ENCODE measurements at places on chromosomes 12 and 14.
A peak's percentile ranks its signal among the peaks of the same experiment; 100 is the strongest.

DNA sequence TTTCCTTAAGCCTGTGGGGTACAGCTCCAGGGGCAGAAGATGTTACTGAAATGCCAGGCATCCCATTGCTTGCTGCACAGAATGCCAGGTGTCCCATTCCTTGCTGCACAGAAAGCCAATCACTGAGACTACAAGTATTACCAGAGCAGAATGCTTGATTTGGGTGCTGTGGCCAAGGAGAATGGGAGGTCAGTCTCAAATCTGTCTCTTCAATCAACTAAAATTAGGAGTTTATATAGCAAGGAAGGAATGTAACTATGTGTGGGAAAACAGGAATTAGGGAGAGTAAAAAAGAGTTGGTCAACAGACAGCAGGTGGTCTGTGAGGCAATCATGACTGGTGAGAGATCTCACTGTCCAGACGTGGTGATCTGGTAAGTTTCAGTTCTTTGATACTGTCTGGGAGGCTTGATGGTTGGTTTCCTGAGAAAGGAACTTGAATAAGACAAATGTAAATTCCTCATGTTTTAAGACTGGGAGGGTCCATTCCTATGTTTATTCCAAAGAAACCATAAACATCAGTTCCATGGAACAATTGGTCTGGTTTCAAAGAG is 31.2 kb upstream of the VASH1 start:
- H3K36me3 ChIP-seq = no peaks in the 10 kb centered on the region
- no peak overlapping the region for H3K4me3 ChIP-seq
- no peak overlapping the region for H3K27ac ChIP-seq
- DNase-seq = no peak
- H3K4me1 ChIP-seq = no peaks in the 10 kb centered on the region

DNA sequence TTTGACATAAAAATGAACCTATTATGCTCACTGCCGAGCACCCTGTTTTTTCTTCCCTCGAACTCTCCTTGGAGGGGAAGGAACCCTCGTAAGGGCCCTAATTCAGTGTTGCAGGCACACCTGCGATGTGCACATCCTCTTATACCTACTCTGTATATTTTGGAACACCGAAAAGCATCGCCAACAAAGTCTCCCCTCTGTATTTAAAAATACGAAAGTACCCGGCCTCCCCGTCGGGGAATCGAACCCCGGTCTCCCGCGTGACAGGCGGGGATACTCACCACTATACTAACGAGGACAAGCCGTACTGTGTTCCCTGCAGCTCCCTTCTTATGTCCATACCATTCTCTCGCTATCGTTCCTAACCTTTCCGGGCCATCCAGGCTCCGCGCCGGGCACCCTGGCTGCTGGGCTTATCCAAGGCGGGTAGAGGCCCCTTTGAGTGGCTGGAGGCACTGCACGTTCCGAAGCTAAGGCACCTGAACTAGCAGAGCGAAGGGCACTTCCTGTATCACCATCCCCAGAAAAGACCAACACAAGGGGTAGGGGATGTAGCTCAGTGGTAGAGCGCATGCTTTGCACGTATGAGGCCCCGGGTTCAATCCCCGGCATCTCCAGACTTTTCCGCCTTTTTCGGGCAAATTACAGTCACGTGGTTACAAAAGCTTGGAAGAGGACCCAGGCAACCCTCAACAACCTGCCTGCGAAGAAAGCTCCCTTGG is 25.1 kb upstream of the UBC start:
- DNase-seq = peak; percentile 80
- H3K27me3 ChIP-seq = no peaks in the 10 kb centered on the region
- no peak overlapping the region for H3K4me3 ChIP-seq
- H3K27ac ChIP-seq = no peak overlapping the region
- H3K36me3 ChIP-seq = peaks cover 2% of the 10 kb centered on the region

- no peak overlapping the region for H3K4me3 ChIP-seq
- H3K36me3 ChIP-seq = no peaks in the 10 kb centered on the region
- DNase-seq = no peak
- H3K27me3 ChIP-seq = peaks cover 1% of the 10 kb centered on the region
- no peak overlapping the region for H3K27ac ChIP-seq
- no peaks in the 10 kb centered on the region for H3K4me1 ChIP-seq
Measured at GRCh38 chr14:29453045-29453444, 474.6 kb downstream of the PRKD1 start.

- DNase-seq = no peak
- peaks cover 7% of the 10 kb centered on the region for H3K4me1 ChIP-seq
- peak overlapping the region; percentile 50 for H3K4me3 ChIP-seq
- H3K27me3 ChIP-seq = peaks cover 12% of the 10 kb centered on the region
Measured at GRCh38 chr12:15494329-15495046, 172.2 kb downstream of the PTPRO start.

- H3K36me3 ChIP-seq = no peaks in the 10 kb centered on the region
- no peak overlapping the region for H3K27ac ChIP-seq
- H3K27me3 ChIP-seq = peaks cover 3% of the 10 kb centered on the region
- no peak overlapping the region for H3K4me3 ChIP-seq
- H3K4me1 ChIP-seq = peaks cover 2% of the 10 kb centered on the region
Measured at GRCh38 chr14:104298458-104298857, 160.1 kb downstream of the KIF26A start.

DNA sequence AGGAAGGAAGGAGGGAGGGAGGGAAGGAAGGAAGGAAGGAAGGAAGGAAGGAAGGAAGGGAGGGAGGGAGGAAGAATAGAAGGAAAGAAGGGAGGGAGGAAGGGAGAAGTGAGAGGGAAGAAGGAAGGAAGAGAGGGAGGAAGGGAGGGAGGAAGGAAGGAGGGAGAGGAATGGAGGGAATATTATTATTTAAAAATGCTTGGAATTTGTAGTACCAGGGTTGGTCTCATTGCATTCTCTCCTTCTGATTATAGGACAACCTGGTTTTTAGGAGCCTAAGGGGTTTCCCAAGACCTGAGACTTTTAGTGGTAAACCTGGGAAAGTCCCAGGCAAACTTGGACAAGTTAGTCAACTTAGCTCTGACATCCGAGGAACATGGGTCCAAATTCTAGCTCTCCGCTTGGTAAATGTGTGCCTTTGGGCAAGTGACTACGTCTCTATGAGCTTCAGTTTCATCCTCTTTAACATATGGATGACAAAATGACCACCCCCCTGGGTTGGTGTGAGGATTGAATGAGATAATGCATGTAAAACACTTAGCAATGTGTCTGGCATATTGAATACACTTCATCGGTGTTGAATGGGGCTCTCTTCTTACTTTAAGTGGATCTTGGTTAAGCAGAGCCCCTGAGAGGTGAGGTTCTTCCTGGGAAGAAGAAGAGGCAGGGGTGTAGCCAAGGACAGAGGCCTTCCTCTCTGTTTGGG is 690.7 kb upstream of the TBX3 start:
- H3K27me3 ChIP-seq = peaks cover 2% of the 10 kb centered on the region
- H3K4me3 ChIP-seq = no peak overlapping the region
- no peak for DNase-seq
- no peak overlapping the region for H3K27ac ChIP-seq

DNA sequence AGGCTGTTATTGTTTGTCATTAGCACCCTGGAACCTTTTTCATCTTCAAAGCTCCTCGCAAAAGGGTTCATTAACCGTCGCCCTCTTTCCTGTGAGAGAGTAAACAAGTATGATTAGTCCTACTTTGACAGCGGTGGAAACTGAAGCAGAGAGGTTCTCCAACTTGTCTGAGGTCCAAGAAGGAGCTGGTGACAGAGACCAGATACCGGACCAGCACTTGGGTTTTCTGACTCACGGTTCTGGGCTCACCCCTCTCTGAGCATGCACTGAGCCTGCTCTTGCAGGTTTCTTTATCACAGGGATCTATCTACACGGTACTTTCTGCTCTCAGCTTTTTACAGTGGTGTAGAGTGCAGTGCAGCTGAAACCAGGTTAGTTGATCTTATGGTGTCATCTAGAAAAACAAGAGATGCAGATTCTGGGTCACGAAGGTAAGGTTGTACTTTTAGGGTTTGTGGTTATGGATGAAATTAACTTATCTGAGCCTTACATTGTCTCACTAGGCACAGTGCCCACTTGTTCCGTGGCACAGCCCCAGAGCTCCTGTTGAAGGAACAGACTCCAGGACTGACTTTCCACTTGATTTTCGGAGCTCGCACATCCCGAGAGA is 62.1 kb downstream of the PPP2R5C start:
- peak overlapping the region; percentile 100 for H3K27ac ChIP-seq
- H3K27me3 ChIP-seq = no peaks in the 10 kb centered on the region
- peaks cover 55% of the 10 kb centered on the region for H3K4me1 ChIP-seq
- H3K36me3 ChIP-seq = peaks cover 12% of the 10 kb centered on the region
- DNase-seq = peak; percentile 49
- H3K4me3 ChIP-seq = peak overlapping the region; percentile 84

DNA sequence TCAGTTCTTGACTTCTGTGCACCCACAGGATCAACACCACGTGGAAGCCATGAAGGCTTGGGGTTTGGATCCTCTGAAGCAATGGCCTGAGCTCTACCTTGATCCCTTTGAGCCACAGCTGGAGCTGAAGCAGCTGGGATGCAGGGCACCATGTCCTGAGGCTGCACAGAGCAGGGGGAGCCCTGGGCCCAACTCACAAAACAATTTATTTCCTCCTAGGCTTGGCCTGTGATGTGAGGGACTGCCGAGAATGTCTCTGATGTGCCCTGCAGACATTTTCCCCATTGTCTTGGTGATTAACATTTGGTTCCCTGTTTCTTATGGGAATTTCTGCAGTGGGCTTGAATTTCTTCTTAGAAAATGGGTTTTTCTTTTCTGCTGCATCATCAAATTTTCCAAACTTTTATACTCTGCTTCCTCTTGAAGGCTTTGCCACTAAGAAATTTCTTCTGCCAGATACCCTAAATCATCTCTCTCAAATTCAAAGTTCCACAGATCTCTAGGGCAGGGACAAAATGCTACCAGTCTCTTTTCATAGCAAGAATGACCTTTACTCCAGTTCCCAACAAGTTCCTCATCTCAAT is 288.2 kb downstream of the CCDC59 start:
- no peaks in the 10 kb centered on the region for H3K4me1 ChIP-seq
- no peaks in the 10 kb centered on the region for H3K27me3 ChIP-seq
- no peak overlapping the region for H3K4me3 ChIP-seq
- no peak for DNase-seq

DNA sequence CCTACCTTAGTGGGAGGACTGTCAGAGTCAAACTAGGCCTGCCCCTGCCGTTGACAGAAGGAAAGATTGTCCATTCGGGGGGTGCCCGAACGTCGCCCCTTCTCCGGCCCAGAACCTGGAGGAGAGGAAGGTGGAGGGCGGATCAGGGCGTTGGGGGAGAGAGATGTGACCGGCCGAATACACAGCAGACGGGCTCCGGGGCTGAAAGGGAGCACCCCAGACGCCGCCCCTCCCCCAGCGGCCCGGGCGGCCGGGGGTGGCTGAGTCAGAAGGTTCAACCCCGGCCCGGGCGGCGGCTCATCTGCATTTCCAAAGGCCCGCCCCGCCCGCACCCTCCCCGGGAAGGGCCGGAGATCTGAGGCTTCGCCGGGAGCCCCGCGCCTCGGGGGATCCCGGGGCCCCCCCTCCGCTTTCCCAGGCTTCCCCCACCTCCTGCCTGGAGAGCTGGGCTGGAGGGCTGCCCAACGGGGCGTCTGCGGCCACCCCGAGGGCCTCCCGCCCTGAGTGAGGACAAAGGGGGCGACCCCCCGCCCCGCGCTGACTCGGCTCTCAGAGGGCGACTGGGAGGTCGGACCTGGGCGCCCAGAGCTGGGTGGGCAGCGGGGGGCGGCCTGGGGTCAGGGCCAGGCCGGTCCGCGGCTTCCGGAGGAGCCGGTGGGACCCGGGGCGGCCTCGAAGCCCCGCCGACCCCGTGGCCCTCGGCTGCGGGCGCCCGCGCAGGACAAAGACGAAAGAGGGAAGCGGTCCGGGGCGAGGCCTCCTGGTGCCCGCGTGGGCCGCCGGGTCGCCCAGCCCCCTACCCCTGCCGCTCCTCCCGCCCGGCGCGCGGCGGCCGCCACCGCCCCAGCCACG is 3.7 kb upstream of the SETD1B start:
- peaks cover 22% of the 10 kb centered on the region for H3K4me1 ChIP-seq
- peak overlapping the region; percentile 55 for H3K27ac ChIP-seq
- peak; percentile 52 for DNase-seq
- H3K4me3 ChIP-seq = peak overlapping the region; percentile 80

- no peak for DNase-seq
- peaks cover 15% of the 10 kb centered on the region for H3K27me3 ChIP-seq
- H3K36me3 ChIP-seq = no peaks in the 10 kb centered on the region
- H3K4me1 ChIP-seq = peaks cover 17% of the 10 kb centered on the region
Measured at GRCh38 chr14:21075719-21076437, 5.8 kb downstream of the ARHGEF40 start.

DNA sequence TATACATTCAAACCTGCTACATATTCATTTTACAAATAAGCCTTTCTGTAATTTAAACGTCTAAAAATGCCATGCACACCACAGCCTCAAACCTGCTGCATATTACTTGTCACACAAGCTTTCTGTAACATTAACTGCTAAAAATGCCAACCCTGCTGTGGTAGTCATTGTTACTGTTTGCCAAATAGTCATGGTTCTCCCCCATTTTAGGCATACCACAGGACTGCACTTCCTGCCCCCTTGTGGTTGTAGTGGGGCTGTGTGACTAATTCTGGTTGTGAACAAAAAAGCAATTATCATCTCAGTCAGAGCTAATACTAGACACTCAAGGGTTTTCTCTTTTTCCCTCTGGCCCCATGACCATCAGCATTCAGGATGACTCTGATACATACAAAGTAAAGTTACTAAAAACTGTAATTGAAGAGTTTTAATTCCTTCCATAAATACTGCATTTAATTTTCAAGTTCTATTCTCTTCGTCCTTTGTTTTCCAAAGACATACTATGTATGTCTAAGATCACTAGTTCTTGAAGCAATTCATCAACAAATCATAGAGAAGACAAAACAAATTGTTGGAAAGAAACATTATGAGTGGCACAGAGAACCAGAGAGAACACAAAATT is 5.7 kb upstream of the SLC35F4 start:
- no peaks in the 10 kb centered on the region for H3K4me1 ChIP-seq
- peaks cover 8% of the 10 kb centered on the region for H3K27me3 ChIP-seq
- no peak overlapping the region for H3K4me3 ChIP-seq
- H3K36me3 ChIP-seq = no peaks in the 10 kb centered on the region

DNA sequence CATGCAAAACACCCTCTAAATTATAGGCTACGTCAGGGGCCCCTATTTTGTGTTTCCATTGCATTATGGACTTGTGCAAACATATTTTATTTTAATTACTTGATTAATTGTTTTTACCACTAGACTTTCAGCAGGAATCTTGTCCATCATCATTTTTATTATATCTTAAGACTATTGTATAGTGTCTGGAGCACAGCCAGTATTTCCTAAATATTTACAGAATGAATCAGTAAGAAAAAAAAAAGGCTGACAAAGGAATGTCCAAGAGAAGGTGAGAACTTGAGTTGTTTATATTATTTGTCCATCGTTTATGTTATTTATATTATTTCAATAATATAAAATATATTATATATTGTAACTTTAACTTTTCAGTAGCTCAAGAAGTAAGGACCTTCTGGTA is 664.7 kb downstream of the SLC6A15 start:
- no peak overlapping the region for H3K4me3 ChIP-seq
- H3K36me3 ChIP-seq = no peaks in the 10 kb centered on the region
- DNase-seq = no peak
- no peaks in the 10 kb centered on the region for H3K27me3 ChIP-seq
